ENCODE measurements at places on chromosomes 12 and 14.

DNA sequence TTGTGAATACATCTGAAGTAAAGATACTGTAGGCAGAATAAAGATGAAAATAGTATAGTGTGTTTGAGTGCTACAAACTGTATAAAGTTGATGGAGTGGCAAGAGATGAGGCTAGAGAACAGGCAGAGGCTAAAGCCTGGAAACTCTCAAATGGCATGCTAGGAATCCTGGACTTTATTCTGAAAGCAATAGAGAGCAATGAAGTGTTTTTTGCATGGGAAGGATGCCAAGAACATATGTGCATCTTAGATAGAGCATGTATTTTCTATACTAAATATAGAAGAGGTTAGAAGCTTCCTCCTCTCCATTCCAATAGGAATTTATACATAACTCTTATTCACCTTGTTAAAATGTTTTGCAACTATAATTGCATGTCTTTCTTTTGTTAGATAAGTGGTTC, 86.3 kb upstream of the TMTC2 start:
- DNase-seq: no peak

DNA sequence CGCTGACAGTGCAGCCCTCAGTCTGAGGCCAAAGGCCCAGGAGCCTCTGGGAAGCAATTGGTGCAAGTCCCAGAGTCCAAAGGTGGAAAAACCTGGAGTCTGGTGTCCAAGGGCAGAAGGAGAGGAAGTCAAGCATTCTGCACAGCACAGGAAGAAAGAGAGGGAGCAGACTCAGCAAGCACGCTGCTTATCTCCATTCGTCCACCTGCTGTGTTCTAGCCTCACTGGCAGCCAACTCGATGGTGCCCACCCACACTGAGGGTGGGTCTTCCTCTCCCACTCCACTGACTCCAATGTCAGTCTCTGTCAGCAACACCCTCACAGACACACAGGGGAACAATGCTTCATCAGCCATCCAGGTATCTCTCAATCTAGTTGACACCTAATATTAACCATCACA, 38.8 kb downstream of the HELB start:
- DNase-seq: no peak

- DNase-seq: no peak
Observed at GRCh38 chr12:3134526-3135135, 57.5 kb downstream of the TSPAN9 start.

DNA sequence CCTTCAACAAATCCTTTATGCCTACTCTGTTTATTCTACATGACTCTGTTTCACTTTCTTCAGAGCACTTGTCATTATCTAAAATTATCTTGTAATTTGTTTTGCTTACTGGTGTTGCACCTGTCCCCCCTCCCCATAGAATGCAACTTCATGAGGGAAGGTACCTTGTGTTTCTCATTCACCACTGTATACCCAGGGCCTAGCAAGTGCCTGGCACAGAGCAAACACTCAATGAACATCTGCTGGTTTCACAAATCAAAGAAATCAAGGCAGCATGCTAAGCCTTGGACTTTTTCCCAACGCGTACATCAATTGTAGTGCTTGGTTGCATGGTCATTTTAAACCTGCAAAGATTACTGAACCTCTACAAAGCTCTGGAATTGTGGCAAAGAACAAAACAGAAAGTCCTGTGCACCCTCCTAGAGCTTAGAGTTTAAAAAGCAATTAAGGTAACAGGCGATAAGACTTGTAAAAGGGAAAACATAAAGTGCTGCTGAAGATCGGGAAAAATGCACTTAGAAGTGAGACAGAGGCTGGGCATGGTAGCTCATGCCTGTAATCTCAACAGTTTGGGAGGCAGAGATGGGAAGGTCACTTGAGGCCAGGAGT, 479.1 kb downstream of the MED13L start:
- no peak for DNase-seq

GRCh38 chr14:90521930-90522483, 125.2 kb downstream of the CALM1 start:
- no peak for DNase-seq

- DNase-seq: no peak
Observed at GRCh38 chr12:91551927-91552326, 369.3 kb upstream of the DCN start.

DNA sequence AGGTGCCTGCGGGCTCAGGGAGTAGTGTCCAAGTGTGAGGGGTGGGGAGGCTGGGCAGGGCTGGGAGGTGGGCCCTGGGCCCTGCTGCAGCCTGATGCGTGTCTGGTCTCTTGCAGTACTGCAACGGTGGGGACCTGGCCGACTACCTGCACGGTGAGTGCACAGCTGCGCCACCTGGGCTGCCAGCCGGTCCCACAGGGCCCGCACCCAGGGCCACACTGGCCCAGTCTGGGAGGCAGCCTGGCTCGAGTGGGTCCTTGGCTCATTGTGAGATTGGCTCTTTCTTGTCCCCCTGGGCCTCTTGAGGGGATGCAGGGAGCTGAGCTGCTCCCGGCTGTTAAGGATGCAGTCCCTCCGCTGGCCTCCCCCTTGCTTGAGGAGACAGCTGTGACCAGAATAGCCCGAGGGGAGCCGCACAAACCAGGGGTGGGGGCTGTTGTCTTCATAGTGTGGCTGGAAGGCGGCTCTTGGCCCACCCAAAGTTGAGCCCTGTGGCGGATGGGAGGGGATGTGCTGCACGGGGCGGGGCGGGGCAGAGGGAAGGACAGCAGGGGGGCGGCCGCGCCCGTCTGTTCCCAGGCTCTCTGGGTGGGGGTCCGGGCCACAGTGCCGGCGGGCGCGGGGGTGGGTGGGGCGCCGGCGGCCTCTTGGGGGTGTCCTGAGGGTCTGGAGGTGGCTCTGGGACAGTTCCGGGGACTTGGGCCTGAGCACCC, 13.1 kb downstream of the ULK1 start:
- DNase-seq: no peak

DNA sequence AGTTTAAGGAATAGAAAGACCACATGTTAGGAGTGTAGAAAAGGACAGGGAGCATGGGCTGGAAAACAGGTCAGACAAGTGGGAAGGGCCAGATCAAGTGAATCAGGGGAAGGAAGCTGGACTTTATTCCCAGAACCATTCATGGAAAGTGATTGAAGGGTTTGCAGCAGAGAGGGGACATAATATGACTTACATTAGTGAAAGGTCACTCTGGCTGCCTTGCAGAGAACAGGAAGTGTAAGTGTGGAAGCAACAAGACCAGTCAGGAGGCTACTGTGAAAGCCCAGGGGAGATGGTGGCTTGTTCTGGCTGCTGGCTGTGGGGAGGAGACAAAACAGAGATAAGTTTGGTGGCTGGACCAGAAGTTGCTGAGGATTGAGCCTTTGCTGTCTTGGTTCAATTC, 69.1 kb downstream of the VCPKMT start:
- no peak for DNase-seq

GRCh38 chr12:38508246-38508645, 191.7 kb downstream of the ALG10B start:
- no peak for DNase-seq

DNA sequence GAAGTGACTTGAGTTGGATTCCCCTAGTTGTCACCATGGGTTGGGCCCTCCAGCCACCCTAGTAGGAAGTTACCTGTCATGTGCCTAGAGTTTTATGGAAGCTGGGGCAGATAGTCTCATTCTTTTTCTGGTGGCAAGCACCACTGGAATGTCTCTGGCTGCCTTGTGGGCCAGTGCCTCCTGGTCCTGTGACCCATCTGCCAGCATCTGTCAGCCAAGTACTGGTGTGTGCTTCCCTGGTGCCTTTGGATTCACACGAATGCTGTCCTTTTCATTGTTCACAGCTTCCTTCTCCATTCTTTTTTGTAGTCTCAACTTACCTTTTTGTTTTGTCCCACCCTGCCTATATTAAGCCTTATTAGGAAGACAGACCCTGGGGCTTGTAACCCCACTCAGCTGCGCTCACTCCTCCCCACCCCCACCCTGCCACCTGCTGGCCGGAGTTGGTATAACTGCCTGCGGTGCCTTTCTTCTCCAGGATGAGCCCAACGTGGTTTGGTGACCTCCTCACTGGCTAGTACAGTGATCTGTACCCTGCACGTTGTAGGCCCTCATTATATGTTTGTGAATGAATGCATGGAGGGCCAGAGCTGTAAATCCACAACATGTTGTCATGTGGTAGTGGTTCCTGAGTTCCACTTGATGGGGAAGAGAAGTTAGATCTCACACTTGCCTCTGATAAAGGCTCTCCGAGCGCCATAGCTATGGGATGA, 125.7 kb downstream of the TSPAN9 start:
- DNase-seq: peak; percentile 56

DNA sequence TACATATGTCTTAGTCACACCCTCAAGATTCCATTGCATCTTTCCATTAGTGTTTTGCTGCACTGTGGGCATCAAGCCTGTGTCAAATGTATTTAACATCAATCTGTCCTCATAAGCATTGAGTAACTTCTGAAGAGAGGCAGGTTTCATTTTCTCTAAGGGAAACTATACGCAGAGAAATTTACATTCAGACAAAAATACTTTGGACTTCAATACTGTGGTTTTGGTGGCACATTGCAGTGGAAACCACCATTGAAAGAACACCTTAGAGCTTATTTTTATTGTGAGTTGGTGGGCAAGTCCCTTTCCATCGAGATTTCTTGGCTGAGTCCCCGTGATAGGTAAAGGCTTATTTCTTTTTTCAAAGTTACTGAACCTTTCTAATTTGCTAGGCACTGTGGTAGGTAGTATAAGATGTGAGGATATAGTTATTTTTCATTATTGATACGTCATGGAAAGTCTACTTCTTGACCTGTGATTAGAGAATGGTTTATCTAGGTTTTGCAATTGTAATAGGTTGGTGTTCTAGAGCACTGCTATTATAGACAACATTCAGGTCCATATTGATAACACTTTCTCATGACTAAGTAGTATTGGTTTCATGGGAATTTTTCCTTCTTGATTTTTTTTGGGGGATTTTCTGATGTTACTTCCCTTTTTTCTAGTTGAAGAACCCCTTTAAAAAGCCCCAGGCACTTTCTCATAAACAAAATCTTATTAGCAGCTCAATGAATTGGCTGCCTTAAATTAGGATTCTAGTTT, 81.9 kb downstream of the CFAP54 start:
- no peak for DNase-seq

DNA sequence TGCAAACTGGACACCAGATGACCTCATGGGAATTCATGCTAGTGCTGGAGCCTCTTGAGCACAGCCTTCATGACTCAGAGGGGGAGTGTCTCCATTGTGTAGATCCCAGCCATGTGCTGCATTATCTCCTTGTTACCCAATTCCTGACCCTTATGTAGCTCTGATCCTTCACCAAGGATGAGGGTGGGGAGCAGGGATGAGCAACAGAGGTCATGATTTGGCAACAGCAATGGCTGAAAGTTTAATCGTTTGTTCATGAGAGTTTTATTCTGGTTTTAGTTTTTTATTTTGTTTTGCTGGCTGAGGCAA, 9.5 kb upstream of the BDKRB1 start:
- DNase-seq: no peak

DNA sequence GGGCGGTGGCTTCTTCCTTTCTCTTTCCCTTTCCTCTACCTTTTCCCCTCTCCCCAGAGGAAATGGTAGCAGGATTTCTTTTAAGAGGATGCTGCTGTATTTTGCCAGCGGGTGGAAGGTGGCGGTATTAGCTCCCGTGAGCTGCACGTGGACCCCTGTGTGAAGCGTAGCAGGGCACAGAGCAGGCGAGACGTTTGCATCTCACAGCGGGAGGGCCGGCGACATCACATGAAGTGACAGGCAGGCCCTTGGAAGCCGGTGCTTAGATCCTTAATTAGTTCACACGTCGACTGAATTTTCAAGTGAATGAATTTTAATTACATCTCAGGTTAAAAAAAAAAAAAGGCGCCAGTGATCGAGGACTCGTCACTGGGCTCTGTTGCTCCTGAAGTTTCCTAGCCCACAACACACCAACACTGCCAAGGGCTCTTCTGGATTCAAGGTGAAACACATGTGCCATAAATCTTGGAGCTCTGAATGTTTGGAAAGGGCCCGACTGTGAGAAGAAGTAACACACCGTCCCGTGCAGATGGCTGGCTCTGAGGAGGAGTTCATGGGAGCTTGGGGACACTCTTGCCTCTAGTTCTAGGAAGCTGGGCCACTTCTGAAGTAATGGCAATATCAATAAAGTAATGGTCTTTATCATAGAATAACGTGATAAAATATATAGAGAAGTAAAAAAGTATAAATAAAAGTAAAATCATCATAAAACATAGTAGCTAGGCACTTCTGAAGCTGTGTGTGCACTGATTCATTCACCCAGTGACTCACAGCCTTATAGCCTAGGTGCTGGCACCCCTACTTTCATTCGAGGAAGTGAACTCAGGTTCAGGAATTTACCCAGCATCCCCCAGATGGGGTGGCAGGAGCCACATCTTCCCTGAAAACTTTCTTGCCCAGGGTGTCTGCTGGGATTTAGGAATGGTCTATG, 75.3 kb downstream of the AACS start:
- DNase-seq: no peak

GRCh38 chr14:69096781-69097475, 56.0 kb downstream of the DCAF5 start:
- DNase-seq: no peak

GRCh38 chr12:91105807-91106206, 5.5 kb downstream of the LUM start:
- no peak for DNase-seq

DNA sequence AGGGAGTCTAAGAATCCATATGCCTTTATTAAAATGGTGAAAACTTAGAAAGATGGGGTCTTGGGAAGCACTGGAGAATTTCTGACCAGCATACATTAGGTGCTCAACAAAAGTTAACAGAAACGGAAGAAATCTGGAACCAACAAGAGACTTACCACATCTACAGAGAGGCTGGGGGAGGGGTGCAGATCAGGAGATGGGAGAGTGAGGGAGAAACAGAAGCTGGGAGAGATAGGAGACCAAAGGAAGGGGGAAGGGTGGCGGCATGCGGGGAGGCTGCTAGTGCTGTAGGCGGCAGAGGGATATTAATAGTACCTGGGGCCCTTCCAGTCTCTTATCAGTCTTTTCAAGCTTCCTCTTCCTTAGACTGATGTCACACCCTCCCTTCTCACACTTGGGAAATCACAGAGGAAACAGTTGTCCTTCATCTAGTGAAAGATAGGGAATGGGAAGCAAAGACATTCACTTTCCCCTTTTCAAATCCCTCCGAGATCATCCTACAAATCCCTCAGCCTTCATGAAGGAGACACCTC, 18.1 kb downstream of the ZBTB39 start:
- no peak for DNase-seq

DNA sequence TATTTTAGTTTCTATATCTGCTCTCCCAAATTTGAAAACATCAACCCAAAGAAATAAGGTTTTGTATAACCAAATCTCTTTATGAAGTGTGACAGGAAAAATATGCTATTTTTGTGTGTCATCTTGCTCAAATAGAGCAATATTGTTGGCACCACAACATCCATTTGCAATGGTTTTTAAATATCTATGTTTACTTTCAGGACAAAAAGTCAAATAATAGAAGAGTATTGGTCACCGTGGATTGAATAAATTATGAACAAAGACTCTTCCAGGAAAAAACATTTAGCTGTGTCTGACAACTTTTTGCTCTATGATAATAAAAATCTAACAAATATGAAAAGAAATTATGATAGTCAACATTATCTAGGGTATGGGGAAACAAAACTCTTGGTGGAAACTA, 439.2 kb downstream of the BTG1 start:
- no peak for DNase-seq

DNA sequence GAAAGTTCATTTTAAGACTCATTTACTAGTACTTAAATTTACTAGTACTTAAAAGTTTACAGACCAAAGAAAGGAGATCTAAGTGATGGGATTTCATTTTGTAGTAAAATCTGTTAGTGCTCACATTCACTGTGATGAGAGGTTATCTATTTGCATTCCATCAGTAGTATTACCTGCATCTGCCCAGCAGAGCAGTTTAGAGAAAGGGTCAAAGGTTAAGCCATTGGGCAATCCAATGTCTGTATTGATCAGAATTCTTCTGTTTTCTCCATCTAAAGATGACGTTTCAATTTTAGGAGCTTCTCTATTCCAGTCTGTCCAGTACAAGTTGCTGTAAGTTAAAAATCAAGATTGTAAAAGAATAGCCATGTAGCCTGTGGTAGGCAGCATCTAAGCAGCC, 18.3 kb downstream of the RTRAF start:
- no peak for DNase-seq

Data from renal cortex interstitium (tissue), 15 donors.